Activated CD8-positive, alpha-beta memory T cell treated with anti-CD3 and anti-CD28 coated beads for 24 hours (primary cell): ENCODE measurements at places on chromosomes 6 and 20.
A peak's percentile ranks its signal among the peaks of the same experiment; 100 is the strongest.

- DNase-seq, result peak; percentile 30
Measured at GRCh38 chr20:1331801-1332453, 3.0 kb upstream of the SDCBP2 start.

DNA sequence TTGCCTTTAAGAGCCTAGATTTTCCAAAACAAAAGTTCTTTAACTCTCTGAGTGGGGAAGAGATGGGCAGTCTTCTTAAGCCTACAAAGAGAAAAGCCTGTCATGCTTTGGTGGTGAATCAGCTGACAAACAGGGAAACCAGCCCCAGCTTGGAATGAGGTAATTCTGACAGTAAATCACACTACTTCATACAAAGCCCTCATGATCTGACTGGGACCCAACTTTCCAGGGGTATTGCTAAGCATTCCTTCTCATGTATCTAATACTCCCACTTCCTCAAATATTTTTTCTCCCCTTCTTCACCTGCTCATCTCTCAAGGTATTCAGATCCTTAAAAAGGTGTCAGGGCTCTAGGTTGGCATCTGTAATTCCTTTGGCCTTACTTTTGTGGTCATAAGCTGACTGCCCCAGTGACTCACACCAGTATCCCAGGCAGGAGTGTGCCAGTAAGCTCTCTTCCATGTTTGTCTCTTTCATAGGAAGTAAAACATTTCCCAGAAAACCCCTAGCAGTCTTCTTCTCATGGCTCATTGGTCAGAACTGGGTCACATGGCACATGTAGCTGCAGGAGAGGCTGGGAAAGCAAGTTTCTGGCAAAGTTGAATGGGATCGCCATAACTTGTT, 15.0 kb upstream of the TBC1D22B start:
- no peak for DNase-seq

GRCh38 chr20:53252002-53252401, 279.8 kb downstream of the TSHZ2 start:
- DNase-seq, result no peak

- peak; percentile 69 for DNase-seq
Measured at GRCh38 chr6:28489366-28490204, 26.0 kb downstream of the GPX6 start.

GRCh38 chr6:15854826-15855710, 192.2 kb upstream of the DTNBP1 start:
- DNase-seq, result no peak

DNA sequence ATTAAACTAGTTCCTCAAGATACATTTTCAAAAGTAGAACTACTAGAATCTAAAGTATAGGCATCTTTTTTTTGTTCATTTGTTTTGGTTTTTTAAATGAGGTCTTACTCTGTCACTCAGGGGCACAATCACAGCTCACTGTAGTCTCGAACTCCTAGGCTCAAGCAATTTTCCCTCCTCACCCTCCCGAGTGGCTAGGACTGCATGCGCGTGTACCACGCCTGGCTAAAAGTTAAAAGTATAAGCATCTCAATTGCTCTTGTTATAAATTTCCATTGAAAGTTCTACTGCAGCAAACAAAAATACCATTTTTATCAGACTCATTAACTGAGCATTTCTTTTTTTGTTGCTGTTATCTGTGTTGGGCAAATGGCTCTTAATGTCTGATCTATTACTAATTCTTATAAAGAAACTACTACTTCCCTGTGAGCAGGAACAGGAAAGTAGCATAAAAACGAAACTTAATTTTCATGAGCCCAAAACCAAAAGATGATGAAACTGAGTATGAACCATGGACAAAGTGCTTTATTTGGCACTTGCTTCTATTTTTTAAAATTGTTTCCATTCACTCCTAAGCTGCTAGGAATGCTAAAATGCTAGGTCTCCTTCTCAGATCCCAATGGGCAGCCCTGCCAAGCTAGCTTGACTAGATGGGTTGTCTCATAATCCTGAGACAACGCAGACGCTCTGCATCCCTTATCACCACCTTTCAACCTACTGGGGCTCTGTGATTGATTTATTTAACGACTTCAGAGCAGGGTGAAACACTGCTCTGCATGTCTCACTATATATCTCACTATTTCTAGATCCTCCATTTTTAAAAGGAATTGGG, 36.9 kb downstream of the TRPC4AP start:
- no peak for DNase-seq

GRCh38 chr6:116512111-116512559, 696 bp downstream of the CALHM5 start:
- DNase-seq, result no peak
